ENCODE measurements at places on chromosomes 2 and 18. TPM values are rescaled to one million over a fixed set of nuclear protein-coding genes. Genes with fewer than 3 reads are reported as not detected.
A peak's percentile ranks its signal among the peaks of the same experiment; 100 is the strongest.

GRCh38 chr18:59631583-59632181 lies 65.5 kb downstream of the CCBE1 start:
- H3K27me3 ChIP-seq, result peaks cover 5% of the 10 kb centered on the region
- no peak overlapping the region for H3K27ac ChIP-seq
- peak; percentile 22 for DNase-seq
- peaks cover 17% of the 10 kb centered on the region for H3K4me1 ChIP-seq
- H3K36me3 ChIP-seq, result no peaks in the 10 kb centered on the region

- no peaks in the 10 kb centered on the region for H3K36me3 ChIP-seq
- no peak for DNase-seq
- peak overlapping the region; percentile 52 for H3K27ac ChIP-seq
- peaks cover 17% of the 10 kb centered on the region for H3K4me1 ChIP-seq
Measured at GRCh38 chr2:8659735-8660492, 21.9 kb upstream of the ID2 start.

The RNF144A gene
- total RNA-seq, result 49.6 TPM

The KCNF1 gene
- 1.1 TPM for total RNA-seq

- no peaks in the 10 kb centered on the region for H3K27me3 ChIP-seq
- no peak for DNase-seq
- no peak overlapping the region for H3K27ac ChIP-seq
- no peaks in the 10 kb centered on the region for H3K36me3 ChIP-seq
Measured at GRCh38 chr18:63192126-63192884, 127.3 kb downstream of the BCL2 start.

- H3K36me3 ChIP-seq, result no peaks in the 10 kb centered on the region
- peaks cover 9% of the 10 kb centered on the region for H3K27me3 ChIP-seq
- peaks cover 8% of the 10 kb centered on the region for H3K4me1 ChIP-seq
Measured at GRCh38 chr2:207478572-207478971, 51.2 kb upstream of the CREB1 start.

GRCh38 chr18:60895181-60895580 lies 438.0 kb upstream of the CDH20 start:
- no peak overlapping the region for H3K27ac ChIP-seq
- no peak for DNase-seq
- H3K4me1 ChIP-seq, result no peaks in the 10 kb centered on the region
- no peaks in the 10 kb centered on the region for H3K27me3 ChIP-seq
- no peaks in the 10 kb centered on the region for H3K36me3 ChIP-seq

DNA sequence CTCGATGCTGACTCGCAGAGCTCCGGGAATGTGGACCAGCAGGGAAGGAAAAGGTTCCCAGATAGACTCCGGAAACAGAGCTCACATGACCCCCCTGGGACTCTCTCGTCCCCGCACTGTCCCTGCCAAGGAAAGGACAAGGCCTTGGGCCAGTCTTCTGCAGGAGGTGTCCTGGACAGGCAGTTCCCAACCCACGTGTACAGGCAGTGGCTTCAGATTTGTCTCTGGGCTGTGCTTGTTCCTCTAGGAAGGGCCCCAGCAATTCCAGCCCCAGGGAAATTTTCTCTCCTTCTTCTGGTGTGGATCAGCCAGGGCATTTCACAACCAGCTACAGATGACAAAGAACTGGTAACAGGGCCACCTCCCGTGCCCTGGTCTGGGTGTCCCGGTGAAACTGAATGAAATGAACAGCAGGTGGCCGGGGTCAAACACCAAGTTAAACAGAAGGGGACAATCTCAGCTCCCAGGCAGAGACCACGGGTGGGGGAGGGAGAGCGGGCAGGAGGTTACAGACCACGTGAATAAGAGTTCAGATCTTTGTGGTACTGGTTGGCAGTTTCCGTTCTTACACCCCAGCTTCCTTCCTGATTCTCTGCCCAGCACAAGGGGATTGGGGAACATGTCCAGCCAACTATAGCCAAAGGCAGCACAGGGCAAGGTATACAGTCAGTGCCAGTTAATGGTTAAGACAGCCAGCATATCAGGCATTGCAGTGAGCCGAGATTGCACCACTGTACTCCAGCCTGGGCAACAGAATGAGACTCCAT lies 52.2 kb upstream of the CAB39 start:
- no peak for DNase-seq
- H3K27ac ChIP-seq, result no peak overlapping the region
- H3K36me3 ChIP-seq, result no peaks in the 10 kb centered on the region
- H3K27me3 ChIP-seq, result peaks cover 84% of the 10 kb centered on the region
- H3K4me1 ChIP-seq, result peaks cover 4% of the 10 kb centered on the region

DNA sequence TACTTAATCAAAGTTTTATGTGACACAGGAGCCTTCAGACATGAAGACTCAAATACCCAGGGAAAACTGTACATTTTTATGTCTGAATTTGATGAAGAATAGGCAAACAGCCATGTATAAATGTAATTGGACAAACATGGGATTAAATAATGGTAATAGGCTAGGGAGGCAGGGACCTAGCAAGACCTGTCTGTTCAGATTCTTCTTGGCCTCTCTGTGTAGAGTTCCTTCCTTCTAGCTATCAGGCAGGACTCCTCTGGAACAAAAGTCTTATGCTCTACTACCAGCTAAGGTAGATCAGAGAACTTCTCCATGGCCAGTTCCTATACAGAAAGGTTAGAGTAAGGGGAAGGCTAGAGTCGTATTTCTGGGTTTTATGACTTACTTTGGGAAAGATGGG lies 9.5 kb upstream of the PARD3B start:
- no peak overlapping the region for H3K4me3 ChIP-seq
- no peaks in the 10 kb centered on the region for H3K36me3 ChIP-seq

The QPCT gene
- total RNA-seq, result not detected

The MAPK4 gene
- total RNA-seq, result 9.3 TPM

- H3K4me3 ChIP-seq, result no peak overlapping the region
- H3K4me1 ChIP-seq, result no peaks in the 10 kb centered on the region
- no peak for DNase-seq
- H3K27me3 ChIP-seq, result peaks cover 2% of the 10 kb centered on the region
Measured at GRCh38 chr2:62297624-62298010, 101.7 kb downstream of the B3GNT2 start.

GRCh38 chr18:7728297-7728696 lies 161.2 kb downstream of the PTPRM start:
- H3K4me3 ChIP-seq, result no peak overlapping the region
- no peak overlapping the region for H3K27ac ChIP-seq
- H3K4me1 ChIP-seq, result no peaks in the 10 kb centered on the region
- no peaks in the 10 kb centered on the region for H3K27me3 ChIP-seq
- H3K36me3 ChIP-seq, result no peaks in the 10 kb centered on the region

- no peaks in the 10 kb centered on the region for H3K36me3 ChIP-seq
- H3K4me1 ChIP-seq, result peaks cover 17% of the 10 kb centered on the region
- no peak overlapping the region for H3K4me3 ChIP-seq
- no peaks in the 10 kb centered on the region for H3K27me3 ChIP-seq
Measured at GRCh38 chr2:17958466-17959092, 80.1 kb downstream of the KCNS3 start.

DNA sequence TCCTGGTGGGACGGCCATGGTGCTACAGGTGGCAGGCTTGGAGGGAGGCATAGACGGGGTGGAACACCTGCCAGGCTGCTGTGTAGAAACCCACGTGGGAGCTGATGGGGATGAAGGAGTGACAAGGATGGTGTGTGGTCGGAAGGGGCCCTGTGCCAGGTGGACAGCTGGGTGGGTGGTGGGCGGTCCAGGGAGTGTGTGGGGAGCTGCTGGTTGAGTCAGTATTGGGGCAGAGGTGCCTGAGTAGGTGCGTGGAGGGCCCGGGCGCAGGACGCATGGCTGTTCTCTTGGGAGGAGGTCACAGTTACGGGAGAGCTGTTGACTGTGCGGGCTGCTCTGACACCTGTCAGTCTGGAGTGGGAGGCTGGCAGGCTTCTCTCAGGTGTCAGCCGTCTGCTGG lies 12.6 kb upstream of the D2HGDH start:
- no peaks in the 10 kb centered on the region for H3K27me3 ChIP-seq
- no peak overlapping the region for H3K4me3 ChIP-seq
- no peak for DNase-seq
- no peak overlapping the region for H3K27ac ChIP-seq
- H3K36me3 ChIP-seq, result peaks cover 53% of the 10 kb centered on the region
- H3K4me1 ChIP-seq, result no peaks in the 10 kb centered on the region

DNA sequence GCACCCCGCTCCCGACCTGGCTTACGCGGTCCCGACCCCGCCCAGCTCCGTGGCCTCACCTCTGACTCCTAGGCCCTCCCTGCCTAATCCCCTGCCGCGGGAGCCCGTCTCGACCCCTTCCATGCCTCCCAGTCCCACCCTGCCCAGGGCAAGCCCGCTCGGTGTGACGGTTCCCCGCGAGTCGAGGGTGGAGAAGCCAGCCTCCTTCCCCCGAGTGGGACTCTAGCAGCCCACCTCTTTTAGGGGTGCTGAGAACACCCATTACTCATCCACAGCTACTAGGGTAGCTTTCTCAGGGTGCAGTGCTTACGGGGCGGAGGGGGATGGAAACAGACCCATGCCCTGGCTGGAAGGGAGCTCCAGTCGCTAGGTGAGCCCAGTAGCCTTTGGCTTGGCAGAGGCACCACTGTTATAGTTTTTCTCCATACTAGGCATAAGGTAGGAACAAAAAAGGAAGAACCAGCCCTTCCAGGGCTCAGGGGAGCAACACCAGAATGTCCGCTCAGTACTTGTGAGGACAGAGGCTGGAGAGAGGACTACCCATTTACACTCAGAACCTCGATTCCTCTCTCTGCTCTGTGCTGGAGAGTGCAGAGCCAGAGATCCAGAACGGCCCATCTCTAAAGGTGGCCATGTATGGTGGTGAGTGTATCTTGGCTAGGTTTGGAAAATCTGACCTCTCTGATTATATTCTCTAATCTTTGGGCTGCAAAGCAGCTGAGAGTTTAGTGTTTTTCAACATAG lies 606 bp downstream of the AGBL5 start:
- H3K4me3 ChIP-seq, result peak overlapping the region; percentile 92
- peak; percentile 38 for DNase-seq
- peaks cover 18% of the 10 kb centered on the region for H3K36me3 ChIP-seq

The IRS1 gene
- total RNA-seq, result 15.1 TPM

- H3K27ac ChIP-seq, result peak within 1 kb of the TSS; percentile 80
- H3K27me3 ChIP-seq, result peaks cover 51% of the 10 kb centered on the region
- H3K4me1 ChIP-seq, result peaks cover 11% of the 10 kb centered on the region
- H3K36me3 ChIP-seq, result no peaks in the 10 kb centered on the region
- H3K4me3 ChIP-seq, result peak within 1 kb of the TSS; percentile 72
- DNase-seq, result peak; percentile 55
Measured at GRCh38 chr2:10911291-10912075, at the start of gene KCNF1. KCNF1 (plus strand) TSS chr2:10911934; CDS start chr2:10912427, 493 bp downstream.

- no peaks in the 10 kb centered on the region for H3K27me3 ChIP-seq
- no peaks in the 10 kb centered on the region for H3K36me3 ChIP-seq
- H3K4me1 ChIP-seq, result peaks cover 10% of the 10 kb centered on the region
Measured at GRCh38 chr2:112027767-112028166, 27.3 kb upstream of the TMEM87B start.

DNA sequence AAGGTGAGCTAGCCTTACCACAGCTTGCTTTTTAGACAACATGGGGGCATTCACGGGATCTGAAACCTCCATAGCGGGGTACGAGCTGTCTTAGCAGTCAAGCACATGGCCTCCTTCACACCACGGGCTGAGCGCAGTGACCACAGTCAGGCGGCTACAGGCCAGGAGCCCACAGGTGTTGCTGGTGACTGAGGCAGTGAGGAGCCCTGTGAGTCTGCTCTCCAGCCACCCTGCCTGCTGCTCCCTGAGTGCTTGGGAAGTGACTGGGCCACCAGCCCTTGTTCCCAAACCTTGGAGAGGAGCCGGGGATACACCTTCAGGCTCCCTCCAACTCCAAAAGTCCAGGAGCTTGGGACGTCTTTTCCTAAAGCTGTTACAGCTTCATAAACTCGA lies 418.1 kb upstream of the MYT1L start:
- H3K27me3 ChIP-seq, result no peaks in the 10 kb centered on the region
- no peaks in the 10 kb centered on the region for H3K36me3 ChIP-seq
- no peak overlapping the region for H3K27ac ChIP-seq

The BABAM2 gene
- total RNA-seq, result 30.8 TPM

DNA sequence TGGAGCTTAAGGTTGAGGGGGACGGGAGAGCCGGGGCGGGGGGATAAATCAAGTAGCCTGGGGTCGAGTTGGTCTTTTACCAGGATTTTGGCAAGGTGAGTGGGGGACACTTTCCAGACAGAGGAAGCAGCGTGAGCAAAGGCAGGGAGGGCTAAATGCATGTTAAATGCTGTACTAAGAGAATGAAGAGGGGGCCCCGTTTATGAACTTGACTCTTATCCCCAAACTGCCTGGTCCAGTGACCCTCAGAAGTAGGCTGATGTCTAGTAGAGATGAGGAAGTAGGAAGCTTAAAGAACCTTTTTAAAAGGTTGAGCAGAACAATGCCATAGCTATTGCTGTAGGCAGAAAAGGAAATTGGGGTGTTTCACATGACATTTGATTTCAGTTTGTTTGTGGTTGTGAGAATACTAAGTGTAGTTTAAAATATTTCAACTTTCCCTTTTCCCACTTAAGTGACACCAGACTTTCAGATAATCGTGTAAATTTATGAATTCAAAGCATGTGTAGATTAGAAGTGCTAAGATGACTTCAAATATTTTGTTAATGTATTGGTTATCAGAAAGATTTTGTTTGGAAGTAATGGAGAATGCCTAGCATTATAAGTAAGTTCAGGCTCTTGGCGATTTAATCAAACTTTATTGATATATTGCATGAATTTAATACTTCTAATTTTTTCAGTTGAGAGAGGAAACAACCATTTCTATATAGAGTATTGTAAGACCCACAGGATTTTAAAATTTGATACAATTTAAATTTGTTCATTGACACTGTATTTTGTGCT lies 1.8 kb downstream of the REL start:
- H3K4me1 ChIP-seq, result peaks cover 24% of the 10 kb centered on the region
- peak overlapping the region; percentile 93 for H3K4me3 ChIP-seq
- H3K27ac ChIP-seq, result no peak overlapping the region
- H3K27me3 ChIP-seq, result no peaks in the 10 kb centered on the region

GRCh38 chr2:84749442-84749841 lies 131.4 kb downstream of the TRABD2A start:
- no peak overlapping the region for H3K4me3 ChIP-seq
- H3K4me1 ChIP-seq, result no peaks in the 10 kb centered on the region
- no peaks in the 10 kb centered on the region for H3K36me3 ChIP-seq
- no peak overlapping the region for H3K27ac ChIP-seq
- no peak for DNase-seq

- no peaks in the 10 kb centered on the region for H3K36me3 ChIP-seq
- no peak overlapping the region for H3K27ac ChIP-seq
- peak overlapping the region; percentile 60 for H3K4me3 ChIP-seq
- H3K27me3 ChIP-seq, result no peaks in the 10 kb centered on the region
Measured at GRCh38 chr18:55353391-55353790, 234.6 kb downstream of the TCF4 start.

DNA sequence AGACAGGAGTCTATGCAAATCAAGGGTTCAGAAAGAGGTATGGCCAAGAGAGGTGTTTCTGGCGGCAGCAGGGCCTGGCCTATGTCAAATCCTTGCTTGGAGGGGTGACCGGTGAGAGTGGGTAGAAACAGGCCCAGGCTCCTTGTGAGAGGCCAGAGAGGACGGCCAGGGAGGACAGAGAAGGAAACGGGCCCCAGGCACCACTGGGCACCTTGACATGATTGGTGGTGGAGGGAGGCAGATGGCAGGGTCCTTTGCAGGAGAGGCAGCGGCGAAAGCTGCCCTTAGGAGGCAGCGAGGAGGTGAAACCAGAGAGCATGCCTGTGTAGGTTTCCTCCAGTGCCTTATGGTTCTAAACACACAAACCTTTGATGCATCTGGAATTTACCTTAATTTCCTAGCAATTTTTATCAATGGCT lies 6.2 kb downstream of the RAMP1 start:
- no peak overlapping the region for H3K4me3 ChIP-seq
- H3K27ac ChIP-seq, result no peak overlapping the region
- DNase-seq, result no peak
- peaks cover 28% of the 10 kb centered on the region for H3K4me1 ChIP-seq

- peak overlapping the region; percentile 72 for H3K27ac ChIP-seq
- H3K4me1 ChIP-seq, result peaks cover 30% of the 10 kb centered on the region
- peaks cover 11% of the 10 kb centered on the region for H3K36me3 ChIP-seq
- no peaks in the 10 kb centered on the region for H3K27me3 ChIP-seq
- H3K4me3 ChIP-seq, result peak overlapping the region; percentile 95
Measured at GRCh38 chr2:210475706-210476105, 853 bp downstream of the LANCL1 start.

The TTC39C gene
- total RNA-seq, result 23.5 TPM

Data from neural crest cell (in vitro differentiated cells).